ENCODE measurements at places on chromosomes 7 and 10. TPM values are rescaled to one million over a fixed set of nuclear protein-coding genes. Genes with fewer than 3 reads are reported as not detected.

The VWA2 gene
- total RNA-seq, result not detected

The HOXA9 gene
- total RNA-seq, result 9.0 TPM

The SERPINE1 gene
- total RNA-seq, result 399 TPM

The MARVELD1 gene
- 24.4 TPM for total RNA-seq

The CDNF gene
- 0.56 TPM for total RNA-seq

The PODXL gene
- 98.4 TPM for total RNA-seq

The CYP3A4 gene
- not detected for total RNA-seq

The INA gene
- total RNA-seq, result 0.14 TPM

The ERLIN1 gene
- 62.6 TPM for total RNA-seq

The PRRT4 gene
- not detected for total RNA-seq

The HTR5A gene
- total RNA-seq, result not detected

The DYNC1I1 gene
- total RNA-seq, result 15.1 TPM
